CD4-positive, alpha-beta T cell treated with Interleukin-1 beta for 1 hour (primary cell): ENCODE measurements at places on chromosomes 2 and 18.
A peak's percentile ranks its signal among the peaks of the same experiment; 100 is the strongest.

DNA sequence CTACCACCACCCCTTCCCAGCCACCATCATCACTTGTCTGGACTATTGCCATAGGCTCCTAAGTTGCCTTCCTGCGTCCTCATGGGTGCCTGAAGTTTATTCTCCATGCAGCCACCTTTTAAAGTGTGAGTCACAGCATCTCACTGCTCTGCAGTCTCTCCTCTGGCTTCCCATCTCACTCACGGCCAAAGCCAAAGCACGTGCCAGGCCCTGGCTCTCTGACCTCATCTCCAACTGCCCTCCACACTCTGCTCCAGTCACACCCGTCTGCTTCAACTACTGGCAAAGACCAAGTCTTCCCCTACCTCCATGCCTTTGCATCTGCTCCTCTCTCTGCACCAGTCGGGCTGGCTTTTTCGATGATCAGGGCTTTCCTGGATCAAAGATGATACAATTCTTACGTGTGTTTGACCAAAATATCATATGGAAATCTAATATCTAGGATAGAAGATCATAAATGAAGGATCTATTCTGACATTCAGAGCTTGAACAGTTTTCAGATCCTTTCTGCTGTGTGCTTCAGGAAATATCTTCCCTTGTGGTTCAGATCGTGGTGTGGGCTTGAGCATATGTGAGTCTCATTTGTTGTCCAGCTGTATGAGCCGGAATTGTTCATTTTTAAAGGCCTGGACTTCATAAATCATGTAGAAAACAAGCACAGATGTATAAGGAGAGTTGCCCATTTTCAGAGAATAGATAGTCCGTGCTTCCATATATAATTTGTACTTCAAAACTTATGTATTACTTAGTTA, 175.6 kb downstream of the PRKCE start:
- DNase-seq, result no peak

GRCh38 chr2:8367833-8368232, 314.0 kb upstream of the ID2 start:
- no peak for DNase-seq

DNA sequence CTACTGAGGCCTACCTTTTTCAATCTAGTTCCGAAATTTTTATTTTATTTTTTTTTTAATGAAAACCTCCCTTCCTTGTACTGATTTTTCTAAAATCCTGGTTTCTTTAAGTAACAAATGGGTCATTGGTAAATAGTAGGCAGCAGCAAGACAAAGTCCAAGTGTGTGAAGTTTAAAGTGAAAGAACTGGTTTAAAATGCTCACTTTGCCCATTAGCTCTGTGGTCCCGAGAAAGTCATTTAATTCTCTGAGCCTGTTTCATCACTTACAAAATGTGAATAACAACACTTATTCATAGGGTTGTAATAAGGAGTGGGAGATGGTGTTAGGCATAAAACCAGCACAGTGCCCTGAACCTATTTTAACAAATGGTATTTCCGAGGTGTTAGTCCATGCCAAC, 426.2 kb downstream of the ERBB4 start:
- DNase-seq, result no peak

- DNase-seq, result no peak
Observed at GRCh38 chr2:240813231-240813921, 6.6 kb downstream of the KIF1A start.

GRCh38 chr2:176297067-176297466, 27.8 kb downstream of the MTX2 start:
- no peak for DNase-seq

GRCh38 chr2:113268621-113269360, 9.9 kb downstream of the PAX8 start:
- DNase-seq, result no peak

GRCh38 chr2:98180456-98180855, 93.5 kb downstream of the VWA3B start:
- DNase-seq, result no peak

GRCh38 chr18:79775441-79776221, 22.1 kb upstream of the KCNG2 start:
- DNase-seq, result no peak

DNA sequence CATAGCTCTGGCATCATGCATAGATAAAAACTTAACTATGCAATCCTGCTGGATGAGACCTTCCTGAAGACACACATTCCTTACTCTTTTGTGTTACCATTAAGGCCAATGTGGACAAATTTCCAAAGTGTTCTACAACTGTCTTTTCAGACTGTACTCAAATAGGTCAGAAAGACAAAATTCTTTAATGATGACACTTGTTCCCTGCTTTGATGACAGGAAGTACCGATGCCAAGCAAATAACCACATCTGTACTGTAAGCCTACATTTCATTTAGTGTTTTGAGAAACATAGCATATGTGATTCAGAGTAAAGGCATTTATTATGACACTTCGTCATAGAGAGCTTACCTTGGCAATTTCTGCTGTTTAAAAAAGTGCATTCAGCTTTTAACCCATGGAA, 55.0 kb downstream of the PMAIP1 start:
- no peak for DNase-seq

GRCh38 chr2:51350100-51350499, 318.2 kb upstream of the NRXN1 start:
- no peak for DNase-seq

DNA sequence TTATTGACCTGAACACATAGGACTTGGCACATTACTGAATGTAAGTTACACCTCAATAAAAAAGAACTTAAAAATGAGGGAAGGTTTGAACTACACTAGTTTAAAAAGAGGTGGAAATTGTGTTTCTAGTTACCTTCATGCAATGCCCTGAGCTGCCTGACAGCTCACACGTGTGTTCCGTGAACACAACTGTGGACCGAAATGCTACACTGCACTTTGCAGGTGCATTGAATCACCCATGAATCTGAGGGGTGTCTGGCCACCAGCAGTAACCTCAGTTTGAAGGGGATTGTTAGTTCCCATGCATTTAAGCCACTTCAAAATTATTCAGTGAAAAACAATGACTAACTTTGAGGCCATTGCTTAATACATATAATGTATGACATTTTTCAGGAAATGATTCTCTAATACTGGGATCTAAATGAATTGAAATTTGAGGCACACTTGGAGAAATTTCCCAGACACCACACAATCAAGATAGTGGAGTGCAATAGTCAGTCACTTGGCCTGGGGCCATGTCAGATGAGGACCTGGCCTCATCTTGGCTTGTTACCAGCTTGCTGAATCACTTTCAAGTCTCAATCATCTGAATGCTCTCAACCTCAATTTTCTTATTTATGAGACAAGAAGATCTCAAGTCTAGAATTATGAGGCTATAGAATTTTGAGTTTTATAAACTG, 59.3 kb downstream of the MYL12B start:
- DNase-seq, result no peak

GRCh38 chr2:69693775-69694450, 48.0 kb upstream of the ANXA4 start:
- DNase-seq, result peak; percentile 50

DNA sequence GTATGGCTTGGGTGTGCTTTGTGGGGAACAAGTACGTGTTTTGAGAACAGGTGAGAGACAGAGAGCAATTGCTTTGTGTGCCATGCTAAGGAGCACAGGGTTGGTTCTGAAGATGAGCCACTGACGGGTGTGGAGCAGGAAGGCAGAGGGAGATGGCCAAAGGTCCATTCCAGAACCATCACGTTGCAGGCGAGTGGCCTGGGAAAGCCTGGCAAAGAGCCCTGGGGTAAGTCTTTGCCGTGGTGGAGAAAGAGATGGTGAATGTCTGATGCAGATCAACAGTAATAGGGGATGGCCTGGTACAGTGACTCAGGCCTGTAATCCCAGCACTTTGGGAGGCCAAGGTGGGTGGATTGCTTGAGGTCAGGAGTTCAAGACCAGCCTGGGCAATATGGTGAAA, 93.5 kb upstream of the ZNF521 start:
- DNase-seq, result no peak

- no peak for DNase-seq
Observed at GRCh38 chr2:88227446-88227845, 57.3 kb downstream of the THNSL2 start.

- DNase-seq, result no peak
Observed at GRCh38 chr18:48644029-48644428, 105.2 kb downstream of the CTIF start.

- no peak for DNase-seq
Observed at GRCh38 chr18:44452346-44452745, 228.3 kb upstream of the SETBP1 start.

- peak; percentile 50 for DNase-seq
Observed at GRCh38 chr2:84938194-84938879, 32.6 kb upstream of the KCMF1 start.

DNA sequence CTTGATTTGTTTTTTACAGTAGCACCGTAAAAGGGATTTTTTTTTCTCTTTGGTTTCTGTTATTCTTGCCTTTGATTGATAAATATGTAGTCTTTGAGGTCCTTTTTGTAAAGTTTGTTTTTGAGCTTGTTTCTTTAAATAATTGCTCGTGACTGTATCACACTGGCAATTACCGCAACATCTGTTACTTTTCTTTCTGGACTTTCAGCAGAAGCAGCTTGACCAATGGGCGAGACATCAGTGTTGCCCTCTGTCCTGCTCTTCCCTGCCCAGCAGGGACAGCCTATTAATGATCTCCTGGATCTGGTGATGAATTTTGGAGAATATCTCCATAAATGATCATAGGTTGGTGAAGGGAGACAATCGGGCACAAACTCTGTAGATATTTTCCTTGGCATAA, 74.9 kb downstream of the TDRD15 start:
- DNase-seq, result no peak

DNA sequence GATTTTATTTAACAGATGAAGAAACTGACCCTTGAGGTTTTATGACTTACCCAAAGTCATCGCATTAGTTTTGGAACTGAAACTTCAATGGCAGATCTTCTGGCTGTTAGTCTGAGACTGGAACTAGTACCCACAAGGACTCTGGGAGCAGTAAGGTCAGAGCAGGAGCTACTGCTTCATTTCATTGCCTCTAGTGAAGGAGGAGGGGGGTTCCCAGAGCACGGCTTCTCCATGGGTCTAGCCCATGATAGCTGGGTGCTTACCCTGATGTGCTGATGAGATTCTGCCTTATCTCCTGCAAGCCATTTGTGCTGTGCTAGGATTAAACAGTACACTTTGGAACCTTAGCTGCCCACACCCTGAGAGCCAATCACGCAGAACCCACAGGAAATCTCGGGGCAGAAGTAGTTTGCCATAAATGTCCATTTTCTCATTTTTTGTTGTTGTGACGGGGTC, 5.4 kb upstream of the RNASEH1 start:
- DNase-seq, result no peak

GRCh38 chr2:136098441-136098840, 19.5 kb downstream of the CXCR4 start:
- DNase-seq, result peak; percentile 39

GRCh38 chr18:9392726-9393125, 58.2 kb downstream of the TWSG1 start:
- DNase-seq, result no peak

DNA sequence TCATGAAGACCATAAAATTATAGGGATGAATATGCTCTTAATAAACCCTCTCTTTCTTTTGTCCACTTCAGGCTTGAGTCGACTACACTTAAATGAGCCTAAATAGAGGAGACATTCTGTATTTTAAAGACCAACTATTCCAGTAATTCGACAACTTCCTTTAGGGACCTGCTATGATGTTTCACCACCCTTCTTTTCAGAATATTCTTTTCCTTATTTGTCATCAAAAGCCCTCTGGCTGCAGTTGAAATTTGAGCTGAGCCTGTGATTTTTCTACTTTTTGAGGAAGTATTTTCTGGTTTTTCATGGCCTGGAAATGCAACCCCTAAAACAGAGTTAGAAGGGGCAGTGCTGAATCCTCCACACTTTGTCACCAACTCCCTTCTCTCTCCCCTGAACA, 287.0 kb downstream of the EPHA4 start:
- DNase-seq, result no peak

GRCh38 chr2:117190856-117191559, 623.5 kb upstream of the DDX18 start:
- DNase-seq, result no peak

- DNase-seq, result no peak
Observed at GRCh38 chr2:100742277-100743254, 77.4 kb upstream of the NPAS2 start.

GRCh38 chr2:69776886-69777785, 35.2 kb downstream of the ANXA4 start:
- no peak for DNase-seq

- DNase-seq, result no peak
Observed at GRCh38 chr2:3325458-3326181, 52.0 kb downstream of the EIPR1 start.

GRCh38 chr2:159613091-159613490, 3.3 kb downstream of the BAZ2B start:
- DNase-seq, result no peak

DNA sequence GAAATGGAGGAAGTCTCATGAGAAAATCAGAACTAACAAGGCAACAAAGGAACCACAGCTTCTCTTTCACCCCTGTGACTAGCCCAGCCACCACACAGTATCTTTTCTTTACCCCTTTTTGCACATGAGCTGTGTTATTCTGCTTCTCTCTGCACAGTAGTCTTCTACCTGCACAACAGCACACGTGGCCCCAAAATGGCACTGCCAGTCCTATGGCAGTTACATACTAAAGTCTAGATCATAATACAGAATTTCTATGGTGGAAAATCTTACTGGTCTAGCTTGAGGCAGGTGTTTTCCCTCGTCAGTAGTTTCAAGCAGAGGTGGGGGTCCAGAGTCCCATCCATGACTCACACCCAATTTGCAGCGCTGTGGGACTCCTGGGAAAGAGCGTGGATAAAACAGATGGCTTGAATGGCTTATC, 177.7 kb downstream of the DIS3L2 start:
- DNase-seq, result no peak

DNA sequence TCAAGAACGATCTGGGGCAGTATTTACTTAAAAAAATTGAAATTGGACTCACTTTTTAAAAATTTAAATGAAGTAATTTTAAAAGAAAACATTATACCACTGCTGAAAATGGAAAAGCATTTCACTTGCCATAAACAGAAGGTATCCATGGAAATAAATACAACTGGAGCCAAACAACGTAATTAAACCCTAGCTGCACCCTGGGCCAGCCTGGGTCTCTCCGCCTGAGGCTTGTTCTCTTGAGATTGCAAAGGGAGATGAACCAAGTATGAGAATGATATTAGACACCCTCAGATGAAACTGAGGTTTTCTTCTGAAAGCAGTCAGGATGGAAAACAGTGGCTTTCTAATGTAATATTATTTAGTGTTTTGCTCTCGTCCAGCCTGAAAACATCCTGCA, 264.4 kb downstream of the KCNE4 start:
- no peak for DNase-seq

DNA sequence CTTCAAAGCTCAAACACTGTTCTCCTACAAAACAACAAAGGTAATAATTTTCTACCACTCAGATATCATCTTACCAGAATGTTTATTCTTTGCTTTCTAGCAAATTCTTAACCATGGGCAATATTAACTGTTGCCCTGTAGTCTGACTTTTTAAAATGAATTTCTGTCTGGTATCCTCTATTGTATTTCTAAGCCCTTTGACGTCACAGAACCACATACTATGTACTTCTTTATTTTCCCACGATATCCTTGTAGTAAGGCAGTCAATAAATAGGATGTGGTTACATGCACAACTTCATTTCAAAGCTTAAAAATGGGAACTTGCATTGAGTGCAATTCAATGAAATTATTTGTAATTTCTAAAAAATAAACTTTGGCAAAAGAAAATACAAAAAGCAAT, 58.7 kb downstream of the THADA start:
- peak; percentile 20 for DNase-seq

GRCh38 chr2:197179744-197180498, 130.7 kb downstream of the ANKRD44 start:
- no peak for DNase-seq
